ENCODE measurements at places on chromosomes 3 and 15.

DNA sequence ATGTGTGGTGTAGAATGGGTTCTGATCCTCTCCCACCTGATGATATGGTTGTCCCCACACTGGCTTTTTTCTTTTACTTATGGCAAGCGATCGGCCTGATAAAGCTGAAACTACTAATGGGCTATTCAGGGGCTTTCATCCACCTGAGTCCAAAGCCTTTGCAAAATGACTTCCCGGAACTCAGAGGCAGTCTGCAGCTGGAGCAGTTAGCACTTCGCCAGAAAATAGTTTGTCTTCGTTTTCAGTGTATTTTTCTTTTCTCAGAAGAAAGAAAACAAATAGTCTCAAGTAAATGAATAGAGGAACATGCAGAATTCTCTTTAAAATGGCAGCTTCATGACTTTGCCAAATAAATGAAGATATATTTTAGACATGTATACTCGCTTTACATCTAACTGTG is 306.0 kb upstream of the ADAMTS9 start:
- DNase-seq, result no peak

DNA sequence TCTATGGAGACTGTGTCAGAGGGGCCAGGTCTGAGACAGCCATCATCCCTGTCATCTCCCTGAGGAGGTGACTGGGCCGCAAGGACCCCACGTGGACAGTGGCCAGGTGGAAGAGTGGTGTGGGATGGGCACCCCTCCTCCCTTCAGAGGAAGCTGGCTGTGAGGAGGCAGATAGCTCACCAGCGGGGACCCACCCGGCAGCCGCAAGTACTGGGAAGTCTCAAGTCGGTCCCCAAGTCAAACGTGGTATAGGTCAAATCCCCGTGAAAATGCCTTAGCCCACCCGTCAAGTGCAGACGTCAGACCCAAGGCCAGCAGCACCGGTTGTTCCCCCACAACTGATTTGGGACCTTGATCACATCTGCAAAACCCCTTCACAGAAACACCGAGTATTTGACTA is 12.3 kb upstream of the KLF13 start:
- no peak for DNase-seq

GRCh38 chr3:56003129-56003528 is 465.1 kb downstream of the ERC2 start:
- DNase-seq, result no peak

DNA sequence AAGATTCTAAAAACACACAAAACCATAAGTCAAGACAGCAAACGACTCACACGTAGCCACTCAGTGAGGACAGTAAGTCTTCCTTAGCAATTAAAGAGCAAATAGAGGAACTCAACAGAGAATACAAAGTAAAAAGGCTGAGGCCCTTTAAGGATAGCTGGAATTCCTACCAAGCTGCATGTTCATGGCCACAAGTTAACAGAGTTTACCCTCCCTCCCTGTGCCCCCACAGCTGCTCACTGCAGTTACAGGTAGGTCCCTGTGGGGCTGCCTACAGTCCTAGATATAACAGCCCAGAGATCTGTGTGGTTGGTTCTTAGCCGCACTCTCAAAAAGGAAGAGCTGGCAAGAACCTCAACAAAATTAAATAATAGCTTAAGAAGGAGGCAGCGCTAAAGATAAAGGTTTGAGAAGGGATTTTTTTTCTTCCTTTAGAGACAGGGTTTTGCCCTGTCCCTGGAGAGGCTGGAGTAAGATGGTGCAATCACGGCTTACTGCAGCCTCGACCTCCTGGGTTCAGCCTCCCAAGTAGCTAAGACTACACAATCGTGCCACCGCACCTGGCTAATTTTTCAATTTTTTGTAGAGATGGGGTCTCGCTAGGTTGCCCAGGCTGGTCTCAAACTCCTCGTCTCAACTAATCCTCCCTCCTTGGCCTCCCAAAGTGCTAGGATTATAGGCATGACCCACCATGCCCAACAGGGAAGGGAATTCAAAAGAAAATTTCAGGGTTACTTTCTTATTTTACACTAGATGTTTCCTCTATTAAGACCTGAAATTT is 19.3 kb downstream of the SFMBT1 start:
- DNase-seq, result no peak

GRCh38 chr15:80590761-80591355 is 104.3 kb upstream of the ABHD17C start:
- DNase-seq, result no peak

DNA sequence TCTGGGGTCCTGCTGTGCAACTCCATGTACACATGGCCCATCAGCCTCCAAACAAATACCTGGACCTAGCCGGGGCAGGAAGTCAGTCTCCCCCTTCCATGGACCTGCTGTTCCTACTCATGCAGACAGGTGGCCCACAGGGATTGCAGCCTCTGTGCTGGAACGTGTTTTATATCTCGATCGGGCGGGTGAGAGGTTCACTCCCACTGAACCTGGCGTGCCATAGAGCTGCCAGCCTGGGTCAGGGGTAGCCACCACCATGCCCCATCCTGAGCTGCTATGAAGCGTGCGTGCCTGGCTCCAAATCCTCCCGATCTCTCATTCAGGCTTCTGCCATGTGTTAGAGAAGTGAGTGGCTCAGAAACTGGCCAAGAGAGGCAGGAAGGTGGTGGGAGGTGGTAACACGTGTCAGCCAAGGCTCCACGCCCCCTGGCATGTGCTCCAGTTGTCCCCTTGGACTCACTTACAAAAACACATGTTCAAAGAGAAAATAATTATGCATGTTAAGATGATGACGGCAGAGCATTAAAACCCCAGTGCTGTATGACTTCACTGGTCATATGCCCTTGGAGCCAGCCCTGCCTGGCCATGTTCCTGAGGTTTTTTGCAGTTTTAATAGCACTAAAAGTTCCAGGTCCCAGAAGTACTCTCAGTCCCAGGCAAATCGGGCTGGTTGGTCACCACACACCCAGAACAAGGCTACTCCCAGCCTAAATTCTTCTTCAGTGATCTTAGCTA is 30.6 kb downstream of the CTSH start:
- no peak for DNase-seq

DNA sequence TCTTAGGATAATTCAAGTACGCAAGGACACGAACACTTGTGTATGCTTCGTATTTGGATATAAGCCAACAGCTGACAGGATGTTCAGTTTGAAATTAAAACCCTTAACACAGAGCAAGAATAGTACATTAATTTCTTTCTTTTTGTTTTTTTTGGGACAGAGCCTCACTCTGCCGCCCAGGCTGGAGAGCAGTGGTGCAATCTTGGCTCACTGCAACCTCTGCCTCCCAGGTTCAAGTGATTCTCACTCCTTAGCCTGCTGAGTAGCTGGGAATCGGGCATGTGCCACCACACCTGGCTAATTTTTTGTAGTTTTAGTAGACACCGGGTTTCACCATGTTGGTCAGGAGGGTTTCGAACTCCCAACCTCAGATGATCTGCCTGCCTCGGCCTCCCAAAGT is 32.4 kb downstream of the TOMM70 start:
- DNase-seq, result no peak

- no peak for DNase-seq
Observed at GRCh38 chr3:179560791-179561190, 1.9 kb upstream of the ACTL6A start.

- no peak for DNase-seq
Observed at GRCh38 chr15:45129651-45130129, at the start of the genes DUOX1 and DUOXA1. Gene DUOX1 (plus strand): TSS chr15:45129994. CDS start chr15:45131967, 1,973 bp downstream. Gene DUOXA1 (minus strand): TSS chr15:45129879. CDS start chr15:45123014, 6,865 bp downstream.

DNA sequence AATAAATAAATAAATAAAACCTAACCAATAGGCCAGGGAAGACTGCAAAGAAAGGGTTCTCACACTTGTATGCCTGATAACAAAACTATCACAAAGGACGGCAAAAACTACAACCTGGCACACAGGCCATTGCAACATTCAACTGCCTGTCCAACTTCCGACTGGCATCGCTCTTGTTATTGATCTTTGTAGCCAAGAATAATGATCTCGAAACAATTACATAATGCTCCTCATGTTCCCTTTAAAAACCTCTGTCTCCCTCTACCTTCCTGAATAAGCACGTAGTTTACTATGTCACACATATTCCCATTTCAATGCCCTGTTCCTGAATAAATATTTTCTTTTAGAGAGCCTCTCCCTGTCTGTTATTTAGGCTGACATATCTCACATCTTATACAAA is 74.3 kb downstream of the B3GNT5 start:
- DNase-seq, result no peak

- DNase-seq, result no peak
Observed at GRCh38 chr3:42688016-42688415, 2.7 kb downstream of the KLHL40 start.

Measured in HS-5 (cell line).